BJ (cell line): ENCODE measurements at places on chromosomes 13 and 19.

GRCh38 chr19:7382694-7383093 is 34.0 kb downstream of the ARHGEF18 start:
- no peak for DNase-seq

DNA sequence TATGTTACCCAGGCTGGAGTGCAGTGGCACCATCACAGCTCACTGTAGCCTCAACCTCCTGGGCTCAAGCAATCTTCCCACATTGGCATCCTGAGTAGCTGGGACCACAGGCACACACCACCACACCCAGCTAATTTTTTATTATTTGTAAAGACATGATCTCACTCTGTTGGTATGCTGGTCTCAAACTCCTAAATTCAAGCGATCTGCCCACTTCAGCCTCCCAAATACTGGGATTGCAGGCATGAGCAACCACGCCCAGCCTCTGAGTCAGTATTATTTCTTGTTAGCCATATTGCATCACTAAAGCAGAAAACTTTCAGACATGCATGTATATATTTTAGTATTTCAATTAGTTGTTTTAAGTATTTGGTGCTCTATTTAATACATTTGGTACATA is 376.4 kb downstream of the GPC6 start:
- peak; percentile 90 for DNase-seq

DNA sequence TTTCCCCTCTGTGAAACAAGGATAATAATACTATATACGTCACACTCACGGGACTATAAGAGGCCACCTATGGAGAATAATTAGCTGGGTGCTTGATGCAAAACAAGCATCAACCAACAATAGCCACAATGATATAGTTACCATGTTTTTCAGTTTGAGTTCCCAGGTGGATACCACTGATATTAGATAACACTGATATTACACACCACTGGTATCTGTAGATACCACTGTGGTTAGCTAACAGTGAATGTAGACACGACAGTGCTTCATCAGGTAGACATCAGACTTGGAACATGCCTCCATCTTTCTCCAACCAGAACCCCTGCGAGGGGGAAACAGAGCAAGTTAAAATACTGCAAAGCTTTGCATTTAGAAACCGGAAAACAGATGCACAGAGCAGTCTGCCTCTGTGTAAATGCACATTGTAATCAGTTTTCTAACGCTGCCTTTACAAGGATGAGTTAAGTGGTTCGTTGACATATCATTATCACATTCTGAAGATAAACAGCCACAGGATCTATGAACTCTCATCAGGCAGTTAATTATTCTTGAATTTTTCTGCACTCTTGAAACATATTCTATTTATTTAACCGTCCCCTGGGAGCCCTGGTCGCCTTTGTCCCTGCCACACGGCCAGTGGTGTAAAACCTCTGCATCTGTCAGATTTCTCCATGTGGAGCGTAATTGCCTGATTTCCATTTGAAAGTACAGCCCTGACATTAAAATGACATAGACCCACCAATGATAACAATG is 80.7 kb downstream of the RNASEH2B start:
- no peak for DNase-seq

- DNase-seq, result no peak
These were observed 78.0 kb downstream of the ATP11A start for GRCh38 chr13:112767506-112768471.

- peak; percentile 39 for DNase-seq
These were observed 50.3 kb upstream of the ANKRD10 start for GRCh38 chr13:110965038-110965754.

GRCh38 chr13:106911627-106912026 is 343.7 kb upstream of the ARGLU1 start:
- no peak for DNase-seq

- DNase-seq, result no peak
These were observed 2125.7 kb upstream of the PCDH20 start for GRCh38 chr13:63541336-63541735.

- DNase-seq, result no peak
These were observed 552 bp downstream of the PLK5 start for GRCh38 chr19:1524287-1524971.

DNA sequence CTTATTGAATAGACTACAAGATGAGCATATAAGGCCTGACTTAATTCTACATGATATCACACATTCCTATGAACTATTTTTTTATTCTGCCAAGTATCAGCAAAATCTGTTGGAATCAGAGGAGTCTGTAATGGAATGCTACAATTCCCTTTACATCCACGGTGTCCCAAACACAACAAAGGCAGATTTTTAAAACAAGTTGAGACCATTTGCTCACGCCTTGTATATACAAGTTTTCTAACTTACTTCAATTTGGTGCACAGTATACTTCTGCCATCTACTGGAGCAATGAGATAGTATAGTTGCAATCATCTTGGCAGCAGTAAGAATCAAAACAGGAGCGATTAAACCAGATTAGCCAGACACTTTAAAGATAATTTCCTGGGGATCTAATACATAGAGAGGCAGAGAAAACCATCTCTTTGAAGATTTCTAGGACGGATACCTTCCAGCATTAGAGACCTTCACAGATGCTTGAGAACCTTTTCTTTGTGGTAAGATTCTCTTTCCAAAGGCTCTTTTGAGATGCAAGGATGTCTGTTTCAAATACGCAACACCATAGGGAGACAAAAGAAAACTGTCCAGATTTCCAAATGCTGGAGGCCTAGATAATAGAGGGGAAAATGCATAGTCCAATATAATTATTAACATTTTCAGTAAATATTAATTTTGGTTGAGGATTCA is 302.0 kb upstream of the MIR17HG start:
- no peak for DNase-seq

DNA sequence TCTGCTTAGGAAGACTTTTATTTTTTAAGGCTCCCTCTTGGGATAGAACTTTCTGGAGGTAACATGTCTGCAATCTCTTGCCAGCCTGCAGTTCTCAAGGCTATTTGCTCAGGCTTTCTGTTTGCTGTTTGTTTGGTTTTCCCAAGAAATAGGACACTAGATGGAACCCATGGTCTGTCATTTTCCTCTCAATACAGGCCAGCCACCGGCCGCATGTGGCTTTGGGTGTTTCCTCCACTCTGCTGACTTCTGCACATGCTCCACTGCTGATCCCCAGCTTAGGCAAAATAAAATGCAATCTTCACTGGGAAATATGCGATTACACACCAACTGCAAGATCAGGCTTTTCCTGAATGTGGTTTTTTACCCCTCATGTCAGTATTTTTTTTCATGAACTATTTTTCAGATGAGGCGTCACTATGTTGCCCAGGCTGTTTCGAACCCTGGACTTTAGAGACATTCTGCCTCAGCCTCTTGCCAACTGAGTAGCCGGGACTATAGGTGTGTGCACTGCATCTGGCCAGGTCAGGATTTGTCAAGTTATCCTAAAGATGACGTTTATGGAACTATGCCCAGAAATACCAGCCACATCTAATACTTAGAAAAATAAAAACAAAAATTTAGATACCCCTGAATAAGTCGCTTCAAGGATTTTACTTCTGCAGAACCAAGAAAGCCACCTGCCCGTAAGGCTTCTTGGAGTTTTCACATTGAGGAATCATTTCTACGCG is 94.3 kb upstream of the PABPC3 start:
- DNase-seq, result no peak

DNA sequence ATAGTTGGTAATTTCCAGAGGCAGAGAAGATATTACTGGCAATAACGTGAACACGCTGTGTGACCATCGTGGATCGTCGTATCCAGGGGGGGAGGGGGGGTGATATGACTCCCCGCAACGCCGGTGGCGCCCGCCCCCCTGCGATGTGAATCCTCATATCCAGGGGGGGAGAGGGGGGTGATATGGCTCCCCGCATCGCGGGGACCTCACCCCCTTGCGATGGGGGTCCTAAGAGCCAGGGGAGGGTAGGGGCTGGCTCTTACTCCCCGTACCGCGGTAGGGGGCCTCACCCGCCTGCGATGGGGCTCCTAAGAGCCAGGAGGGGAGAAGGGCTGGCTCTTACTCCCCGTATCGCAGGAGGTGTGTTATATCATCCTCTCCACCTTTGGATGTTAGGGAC is 31.3 kb upstream of the RGCC start:
- no peak for DNase-seq

GRCh38 chr13:30415430-30416030 is 6.8 kb upstream of the UBE2L5 start:
- no peak for DNase-seq

GRCh38 chr19:10184636-10185035 is 10.1 kb downstream of the DNMT1 start:
- DNase-seq, result no peak

GRCh38 chr13:20399961-20400360 is 125.7 kb downstream of the CRYL1 start:
- DNase-seq, result no peak

GRCh38 chr19:48741129-48741999 is 954 bp upstream of the RASIP1 start:
- DNase-seq, result no peak

DNA sequence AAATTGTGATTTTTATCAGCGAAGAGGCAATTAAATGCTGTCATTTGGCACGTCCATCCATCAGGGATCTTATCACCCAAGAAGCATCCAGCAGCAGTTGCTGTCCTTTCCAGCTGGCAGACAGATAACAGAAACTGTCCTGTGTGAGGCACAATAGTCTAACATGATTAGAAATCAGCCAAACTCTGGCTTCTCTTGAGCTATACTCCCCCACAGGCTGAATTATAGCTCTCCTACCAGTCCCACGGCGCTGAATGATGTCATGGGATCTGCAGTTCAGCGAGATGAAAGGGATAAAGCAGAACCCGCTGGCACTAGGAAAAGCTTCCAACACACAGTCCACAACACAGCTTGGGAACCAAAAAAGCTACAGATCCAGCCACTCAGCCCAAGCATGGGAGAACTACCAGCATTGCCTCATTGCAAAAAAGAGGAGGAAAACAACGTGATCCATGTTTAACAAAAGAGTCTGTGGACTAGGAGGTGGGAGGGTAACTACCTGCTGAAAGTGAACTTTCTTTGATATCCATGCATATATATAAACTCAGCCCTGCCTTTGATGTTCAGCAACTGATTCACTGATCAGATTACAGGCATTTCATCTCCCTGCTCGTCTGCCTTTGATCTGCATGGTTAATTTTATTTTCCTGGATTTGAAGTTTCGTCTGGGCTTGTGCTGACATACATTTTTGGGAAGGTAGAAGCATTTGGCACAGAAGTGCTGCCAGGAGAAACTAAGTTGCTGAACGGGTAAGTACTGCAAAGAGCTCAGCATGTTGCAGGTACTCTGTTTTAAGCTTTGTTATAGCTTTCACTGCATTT is at the start of gene TNFRSF19:
Gene TNFRSF19 (plus strand): TSS at position 314 of the 822 bp plus-strand sequence. CDS start 19,772 bp downstream, outside the sequence.
- DNase-seq, result peak; percentile 74

DNA sequence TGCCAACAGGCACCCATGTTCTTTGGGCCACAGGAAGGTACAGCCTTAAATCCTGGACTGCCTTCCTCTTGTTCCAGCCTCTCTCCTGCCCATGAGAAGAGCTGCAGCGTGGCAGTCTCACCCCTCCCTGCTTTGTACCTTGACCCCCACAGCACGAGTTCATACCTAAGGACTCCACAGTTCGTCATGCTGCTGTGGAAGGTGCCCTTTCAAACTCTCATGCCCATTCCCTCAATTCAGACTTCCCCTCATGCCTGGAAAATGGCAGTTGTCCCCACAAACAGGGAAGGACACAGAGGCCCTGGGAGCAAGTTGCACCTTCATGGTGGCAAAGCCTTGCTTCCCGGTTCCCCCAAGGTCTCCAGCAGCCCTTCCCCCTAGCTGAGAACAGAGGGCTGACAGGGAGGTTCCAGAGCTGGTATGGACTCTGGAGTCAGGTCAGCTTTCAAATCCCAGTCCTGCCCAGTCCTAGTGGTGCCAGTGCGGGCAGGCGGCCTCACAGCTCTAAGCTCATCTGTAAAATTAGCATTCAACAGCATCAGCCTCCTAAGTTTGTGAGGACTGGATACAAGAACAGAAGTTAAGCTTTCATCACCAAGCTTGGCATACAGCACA is 8.6 kb downstream of the GSK3A start:
- no peak for DNase-seq

- DNase-seq, result no peak
These were observed 17.5 kb upstream of the FLT3 start for GRCh38 chr13:28117689-28118377.

DNA sequence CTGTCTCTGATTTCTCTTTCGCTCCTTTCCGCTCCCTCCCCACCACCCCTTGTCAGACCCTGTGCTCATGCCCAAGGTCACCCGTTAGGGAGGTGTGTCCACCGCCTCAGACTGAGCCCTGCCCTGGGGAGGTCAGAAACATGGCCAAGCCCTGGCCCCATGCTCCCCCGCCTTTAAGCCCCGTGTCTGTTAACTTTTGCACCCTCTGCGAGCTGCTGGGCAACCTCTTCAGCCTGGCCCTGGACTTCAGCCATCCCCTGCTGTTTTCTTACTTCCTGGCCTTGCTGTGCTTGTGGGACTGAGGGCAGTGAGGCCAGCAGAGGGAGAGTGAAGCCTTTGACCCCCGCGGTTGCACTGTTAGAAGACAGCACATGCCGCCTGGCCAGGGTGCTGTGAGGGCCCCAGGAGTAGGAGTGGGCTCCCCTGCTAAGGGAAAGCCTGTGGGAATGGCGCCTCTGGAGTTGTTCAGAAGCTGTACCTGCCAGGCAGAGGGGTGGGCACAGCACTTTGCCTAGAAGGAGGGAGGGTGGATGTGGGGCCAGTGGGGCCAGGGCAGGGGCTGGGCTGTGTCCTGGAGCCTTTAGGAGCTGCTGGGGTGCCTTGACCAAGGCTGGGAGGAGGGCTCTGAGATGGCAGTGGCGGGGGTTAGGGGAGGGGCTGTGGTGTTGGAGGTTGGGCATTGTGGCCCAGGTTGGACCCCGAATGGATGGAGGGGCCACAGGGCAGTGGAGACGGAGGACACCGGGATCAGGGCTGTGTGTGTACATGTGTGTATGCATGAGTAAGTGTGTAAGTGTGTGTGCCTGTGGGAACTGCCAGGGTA is 7.9 kb downstream of the UPF1 start:
- no peak for DNase-seq

DNA sequence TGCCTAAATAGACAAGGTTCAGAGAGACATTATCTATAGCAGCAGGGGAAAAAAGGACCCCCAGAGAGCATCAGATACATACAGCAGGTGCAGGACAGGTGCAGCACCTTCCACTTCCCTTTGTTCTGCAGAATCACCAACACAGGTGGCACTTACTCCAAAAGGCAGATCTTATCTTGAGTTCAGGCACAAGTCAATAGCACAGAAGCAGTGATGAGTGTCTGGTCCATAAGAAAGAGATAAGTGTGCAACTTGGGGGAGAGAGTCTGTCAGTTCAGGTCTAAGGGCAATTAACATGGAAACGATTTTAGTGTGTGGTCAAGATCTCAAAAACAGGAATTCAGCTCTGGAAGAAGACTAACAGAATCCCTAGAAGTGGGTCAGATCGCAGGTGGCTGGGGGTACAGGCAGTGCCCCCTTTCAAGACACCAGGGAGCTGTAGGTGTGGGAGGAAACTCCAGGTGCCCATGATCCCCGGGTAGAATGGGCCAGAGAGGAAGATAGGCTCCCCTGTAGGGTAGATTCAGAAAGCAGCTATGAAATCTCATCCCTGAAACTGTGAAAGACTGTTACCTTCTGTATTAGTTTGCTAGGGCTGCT is 40.6 kb downstream of the TNFSF11 start:
- DNase-seq, result no peak
